ENCODE measurements at places on chromosomes 11 and 22.

- no peak for DNase-seq
Observed at GRCh38 chr11:69274531-69275016, 19.4 kb upstream of the MYEOV start.

DNA sequence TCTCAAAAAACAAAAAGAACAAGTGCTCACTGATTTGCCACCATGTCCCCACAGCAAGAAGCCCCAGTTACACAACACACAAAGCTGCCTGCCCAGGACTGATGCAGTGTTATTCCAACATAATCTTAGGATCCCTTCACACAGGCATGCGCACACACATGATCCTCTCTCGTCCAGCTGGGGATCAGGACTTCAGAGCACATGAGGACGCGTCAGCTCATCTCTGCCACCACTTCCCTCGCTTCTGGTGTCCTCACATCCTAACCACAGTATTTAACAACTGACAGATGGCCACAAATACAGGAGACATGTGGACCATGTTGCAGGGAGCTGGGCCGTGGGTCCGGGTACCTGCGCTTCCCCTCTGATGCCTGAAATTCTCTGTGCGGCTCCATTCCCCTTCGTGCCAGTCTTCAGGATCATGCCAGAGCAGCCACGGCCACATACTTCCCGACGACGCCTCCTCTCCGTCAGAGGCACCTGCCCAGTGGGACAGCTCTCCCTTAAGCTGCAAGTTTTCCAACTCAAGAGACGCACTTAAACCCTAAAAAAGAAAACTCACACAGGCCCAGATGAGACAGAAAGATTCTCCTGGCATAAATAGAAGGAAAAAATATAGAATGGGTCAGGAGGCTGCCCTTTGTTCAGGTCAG is 68.3 kb downstream of the PACSIN2 start:
- no peak for DNase-seq

- no peak for DNase-seq
Observed at GRCh38 chr11:119643212-119643875, 85.7 kb downstream of the NECTIN1 start.

- DNase-seq, result no peak
Observed at GRCh38 chr22:19691721-19692341, 22.5 kb upstream of the SEPTIN5 start.

DNA sequence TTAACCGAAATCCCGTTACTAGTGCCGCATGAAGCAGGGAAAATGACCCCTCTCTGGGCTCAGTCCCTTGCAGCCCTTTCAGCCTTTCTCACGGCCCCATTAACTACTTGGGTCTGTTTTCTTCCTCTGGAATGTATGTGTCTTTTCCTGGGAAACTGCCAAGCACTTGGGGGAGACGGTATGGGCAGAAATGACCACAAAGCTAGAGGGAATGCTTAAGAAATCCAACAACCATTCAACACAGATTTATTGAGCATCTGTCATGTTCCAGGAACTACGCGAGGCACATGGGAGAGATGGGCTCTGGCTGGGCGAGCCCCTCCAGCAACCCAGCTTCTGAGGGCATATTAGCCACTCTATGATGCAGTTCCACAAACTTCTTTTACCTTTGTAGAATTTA is 462.6 kb downstream of the BUD13 start:
- no peak for DNase-seq

DNA sequence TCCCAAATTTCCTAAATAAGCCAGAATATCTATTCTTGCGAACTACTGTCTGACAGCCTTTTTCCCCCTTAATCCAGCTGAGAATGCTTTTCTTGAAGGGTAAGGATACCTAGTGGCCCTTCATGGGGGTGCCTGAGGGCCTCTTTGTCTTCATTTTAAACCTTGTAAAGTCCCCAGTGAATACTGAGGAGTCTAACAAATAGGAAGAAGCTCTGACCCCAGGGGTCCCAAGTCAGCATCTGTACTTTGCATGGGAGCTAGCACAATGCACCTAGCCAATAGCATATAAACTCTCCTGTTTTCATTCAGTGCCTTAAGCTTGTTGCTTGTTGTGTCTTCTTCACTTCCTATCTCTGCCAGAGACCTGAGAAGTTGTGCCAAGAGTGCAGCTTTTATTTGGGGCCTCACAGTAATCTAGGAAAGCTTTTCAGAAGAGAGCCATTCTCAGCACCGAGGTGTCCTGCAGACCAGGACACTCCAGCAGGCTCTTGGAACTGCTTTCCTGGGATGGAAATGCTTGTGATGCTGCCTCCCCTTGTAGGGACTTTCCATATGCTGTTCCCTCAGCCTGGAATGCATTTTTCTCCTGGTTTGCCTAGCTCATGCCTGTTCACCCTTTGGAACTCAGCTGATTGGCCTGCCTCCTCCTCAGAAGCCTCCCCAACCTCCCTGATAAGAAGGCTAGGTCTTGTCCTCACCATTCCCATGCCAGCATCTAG is 37.2 kb downstream of the BMAL1 start:
- DNase-seq, result no peak

DNA sequence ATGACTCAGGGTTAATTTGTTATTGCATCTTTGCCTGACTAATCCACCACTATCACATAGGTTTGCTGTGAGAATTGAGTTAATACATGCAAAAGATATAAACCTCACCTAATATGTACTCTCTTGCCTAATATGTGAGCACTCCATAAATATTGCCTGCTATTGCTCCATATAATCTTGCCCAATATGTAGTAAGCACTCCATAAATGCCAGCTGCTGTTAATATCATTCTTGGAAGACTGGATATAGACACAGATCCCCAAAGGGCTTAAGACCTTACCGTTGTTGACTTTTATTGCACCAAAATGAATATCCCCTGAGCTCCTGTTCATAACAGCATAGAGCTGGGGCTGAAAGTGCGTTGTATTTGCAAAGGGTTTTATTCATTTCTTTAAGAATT is 27.0 kb upstream of the LRRC55 start:
- no peak for DNase-seq

DNA sequence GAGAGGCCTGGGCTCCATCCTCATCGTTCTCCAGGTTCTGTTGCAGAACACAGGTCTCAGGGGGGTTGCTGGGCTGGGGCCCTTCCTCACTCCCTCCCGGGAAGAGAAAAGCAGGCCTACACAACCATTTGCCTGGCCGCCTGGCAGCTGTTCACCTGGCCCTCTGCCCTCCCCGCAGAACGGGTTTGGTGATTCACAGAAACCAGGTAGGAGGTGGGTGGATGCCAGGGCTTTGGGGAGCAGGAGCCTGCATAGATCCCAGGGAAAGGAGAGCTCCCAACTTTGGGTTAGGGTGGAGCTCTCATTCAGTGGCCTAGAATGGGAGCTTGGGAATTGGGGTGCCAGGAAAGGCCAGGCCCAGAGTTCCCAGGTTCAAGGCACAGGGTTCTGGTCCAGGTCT is 995 bp downstream of the TMEM134 start:
- DNase-seq, result no peak

DNA sequence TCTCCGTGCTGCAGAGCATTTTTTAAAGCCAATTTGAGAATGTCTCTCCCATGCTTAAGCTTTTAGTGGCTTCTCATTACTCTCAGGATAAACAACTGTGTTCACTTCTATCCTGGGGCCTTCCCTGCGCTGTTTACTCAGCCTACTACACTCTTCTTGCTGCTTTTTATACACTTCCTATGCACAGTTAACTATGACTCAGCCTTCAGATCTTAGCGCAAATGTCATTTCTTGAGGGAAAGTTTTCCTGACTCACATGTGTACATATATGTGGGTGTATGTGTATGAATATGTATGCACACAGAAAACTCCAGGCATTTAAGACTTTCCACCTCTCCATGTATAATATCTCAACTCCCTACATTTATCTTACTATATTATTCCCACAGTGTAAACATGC is 9.8 kb downstream of the THAP12 start:
- no peak for DNase-seq
